ENCODE measurements at places on chromosomes 1 and 21.

GRCh38 chr1:101148980-101149379 is 87.8 kb upstream of the S1PR1 start:
- DNase-seq, result peak; percentile 12

DNA sequence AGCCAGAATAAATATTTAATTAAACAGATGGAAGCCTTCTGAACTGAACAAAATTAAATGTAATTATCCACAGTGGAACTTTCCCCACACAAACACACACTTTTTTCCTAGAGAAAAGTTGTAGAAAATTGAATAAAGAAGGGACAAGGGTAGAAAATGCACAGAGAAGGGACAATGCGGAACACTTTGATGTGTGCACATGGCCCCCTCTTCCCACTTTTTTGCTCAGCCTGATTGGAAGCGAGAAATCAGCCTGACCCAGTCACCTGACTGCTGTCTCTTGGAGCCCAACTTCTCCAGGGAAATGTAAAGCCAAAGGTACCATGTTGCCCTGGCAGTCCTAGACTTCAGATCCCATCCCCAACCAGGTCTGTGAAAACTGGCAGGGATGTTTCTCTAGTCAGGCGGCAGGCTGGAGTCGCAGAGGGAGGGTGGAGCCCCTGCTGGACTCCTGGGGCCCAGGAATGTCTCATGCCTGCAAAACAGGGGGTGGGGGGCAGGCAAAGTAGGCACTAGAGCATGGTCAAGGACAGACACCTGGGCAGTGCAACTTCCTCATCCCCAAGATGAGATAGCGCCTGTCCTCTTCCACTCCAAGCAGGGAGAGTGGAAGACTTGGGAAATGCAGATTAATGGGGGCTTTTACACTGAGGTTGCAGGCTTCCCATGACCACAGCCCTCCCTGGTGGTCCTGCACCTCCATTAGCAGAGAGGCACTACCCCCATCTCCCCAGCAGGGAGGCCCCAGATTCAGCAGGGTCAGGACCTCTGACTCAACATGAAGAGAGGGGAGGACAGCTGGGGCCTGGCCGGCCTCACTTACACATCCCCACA is 2.8 kb downstream of the CERS2 start:
- peak; percentile 34 for DNase-seq

DNA sequence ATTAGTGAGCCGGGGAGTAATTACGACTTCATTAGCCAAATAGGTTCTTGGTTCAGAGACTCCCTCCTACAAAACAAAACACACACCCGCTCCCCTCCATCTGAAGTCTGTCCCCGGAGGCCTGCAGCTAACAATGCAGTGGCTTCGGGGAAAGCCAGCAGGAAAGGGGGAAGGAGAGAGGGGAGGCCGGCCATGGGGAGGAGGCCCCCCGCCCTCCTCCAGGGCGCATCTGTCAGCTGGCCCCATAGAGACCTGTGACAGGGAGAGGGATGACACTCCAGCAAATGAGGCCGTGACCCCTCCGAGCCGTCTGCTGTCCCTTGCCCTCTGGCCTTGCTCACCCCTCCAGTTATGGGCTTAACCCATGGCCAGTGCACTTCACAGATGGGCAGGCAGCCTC is 12.1 kb upstream of the CNTN2 start:
- DNase-seq, result no peak

GRCh38 chr21:16592381-16592780 is 862.6 kb downstream of the USP25 start:
- DNase-seq, result peak; percentile 21

DNA sequence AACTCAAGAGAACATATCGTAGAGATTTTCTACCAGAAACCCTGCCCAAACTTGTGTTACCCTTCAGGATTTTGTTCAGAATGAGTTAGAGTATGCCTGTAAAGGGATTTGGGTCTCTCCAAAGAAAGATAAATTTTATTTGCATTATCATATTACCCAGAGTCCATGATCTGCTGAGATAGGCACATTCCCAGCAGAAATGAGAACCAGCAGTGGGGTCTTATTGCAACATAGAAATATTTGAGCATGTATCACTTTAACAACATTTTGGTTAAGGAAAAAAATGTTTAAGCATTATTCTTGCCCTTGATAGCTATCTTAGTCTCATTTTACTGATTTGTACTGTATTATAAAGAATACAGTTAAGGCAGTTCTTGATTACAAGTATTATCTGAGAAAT is 10.6 kb downstream of the VCAM1 start:
- DNase-seq, result peak; percentile 15

DNA sequence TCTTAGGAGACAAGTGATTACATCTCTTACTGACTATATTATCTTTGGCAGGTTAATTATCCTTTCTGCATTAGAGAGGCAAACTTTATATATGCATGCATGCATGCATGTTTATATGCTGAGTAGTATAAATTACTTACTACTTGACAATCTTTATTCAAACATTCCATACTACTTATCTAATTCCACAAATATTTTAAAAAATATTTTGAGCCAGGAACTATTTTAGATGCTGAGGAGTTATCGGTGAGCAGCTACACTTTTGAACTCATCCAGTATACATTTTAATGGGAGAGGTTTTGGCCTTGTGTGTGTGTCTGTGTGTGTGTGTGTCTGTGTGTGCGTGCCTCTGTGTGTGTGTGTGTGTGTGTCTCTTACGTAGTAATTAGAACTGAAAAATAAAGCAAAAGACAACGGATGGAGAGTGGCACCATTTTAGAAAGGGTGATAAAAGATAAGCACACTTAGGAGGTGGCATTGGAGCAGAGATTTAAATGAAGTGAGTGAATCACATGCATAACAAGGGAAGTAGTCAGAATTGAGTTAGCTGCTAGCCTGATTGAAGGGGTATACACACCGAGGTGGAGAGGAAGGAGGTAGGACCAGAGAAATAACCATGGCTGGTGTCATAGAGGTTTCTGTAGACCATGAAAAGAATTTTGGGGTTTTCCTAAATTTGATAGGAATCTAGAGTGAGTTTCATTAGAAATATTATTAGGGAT is 1488.4 kb downstream of the MRPL39 start:
- DNase-seq, result no peak

GRCh38 chr1:159668739-159669138 is 45.6 kb downstream of the CRP start:
- no peak for DNase-seq

DNA sequence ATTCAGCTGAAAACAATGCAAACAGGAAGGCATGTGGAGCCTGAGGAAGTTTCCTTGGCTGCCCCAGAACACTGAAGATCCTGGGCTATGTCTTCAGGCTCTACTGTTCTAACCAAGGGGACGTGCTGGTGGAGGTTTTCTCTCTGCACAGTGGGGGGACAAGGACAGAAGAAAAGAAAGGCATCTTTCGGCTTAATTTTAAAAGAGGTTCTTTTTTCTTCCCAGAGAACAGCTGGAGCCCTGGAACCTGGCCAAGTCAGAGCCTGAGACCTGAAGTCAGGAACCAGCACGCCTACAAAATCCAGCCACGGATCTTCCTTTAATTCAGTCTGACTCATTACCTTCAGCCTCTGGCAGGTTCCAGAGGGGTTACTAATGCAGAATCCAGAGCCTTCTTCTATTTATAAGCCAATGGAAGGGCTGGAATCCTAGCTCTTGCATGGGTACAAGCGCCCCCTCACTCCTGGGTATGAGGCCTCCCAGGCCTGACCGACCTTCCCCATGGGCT is 19.8 kb downstream of the CTNNBIP1 start:
- peak; percentile 93 for DNase-seq

DNA sequence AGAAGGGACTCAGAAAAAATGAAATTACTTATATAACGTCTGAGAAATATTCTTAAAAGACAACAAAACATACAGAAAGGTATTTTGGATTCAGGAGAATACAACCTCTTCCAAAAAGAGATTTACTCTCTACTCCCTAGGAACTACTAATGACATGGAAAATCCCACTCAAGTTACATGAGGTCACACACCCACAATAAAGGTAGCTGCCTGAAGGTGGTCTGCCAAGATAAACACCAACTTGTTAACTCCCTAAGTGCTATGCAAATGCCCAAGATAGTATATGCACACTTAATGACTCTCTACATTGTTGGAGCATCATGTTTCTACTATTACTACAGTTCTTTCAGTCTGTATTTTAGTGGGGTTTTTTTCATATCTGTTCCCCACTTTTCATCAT is 26.5 kb downstream of the RERE start:
- DNase-seq, result no peak

DNA sequence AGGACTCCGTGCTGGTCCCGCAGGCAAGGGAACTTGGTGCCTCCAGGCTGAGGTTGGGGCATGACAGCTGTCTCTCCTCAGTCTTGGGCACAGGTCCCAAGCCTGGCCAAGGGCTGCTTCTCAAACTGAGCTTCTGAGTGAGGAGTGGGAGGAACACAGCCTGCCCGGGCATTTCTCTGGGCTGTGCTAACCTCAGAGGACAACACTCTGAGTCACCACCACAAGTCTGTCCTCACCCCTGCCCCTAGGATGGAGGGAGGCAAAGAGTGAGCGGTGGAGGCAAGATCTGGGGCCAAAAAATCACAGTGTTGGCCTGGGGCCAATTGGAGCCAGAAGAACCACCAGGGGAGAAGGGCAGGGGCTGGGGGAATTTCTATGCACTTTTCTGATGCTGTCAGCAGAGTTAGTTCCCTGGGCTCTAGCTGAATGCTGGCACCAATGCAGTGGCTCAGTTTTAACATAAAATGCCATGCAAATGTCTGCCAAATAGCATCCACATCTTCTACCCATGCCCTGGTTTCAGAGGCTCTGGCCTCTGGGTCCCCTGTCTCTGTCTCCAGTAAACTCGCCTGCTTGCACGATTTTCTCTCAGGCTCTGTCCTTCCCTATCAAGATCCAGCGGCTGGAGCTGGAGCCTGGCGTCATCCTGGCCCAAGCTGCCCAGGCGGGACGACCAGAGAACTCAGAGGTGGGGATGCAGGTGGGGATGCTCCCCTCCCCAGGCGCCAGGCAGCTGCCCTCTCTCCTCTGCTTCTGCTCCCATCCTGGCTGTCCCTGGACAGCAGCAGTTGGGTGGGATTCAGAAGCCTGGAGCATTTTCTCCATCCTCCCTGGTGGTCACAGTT is 11.0 kb upstream of the CDK18 start:
- peak; percentile 77 for DNase-seq

DNA sequence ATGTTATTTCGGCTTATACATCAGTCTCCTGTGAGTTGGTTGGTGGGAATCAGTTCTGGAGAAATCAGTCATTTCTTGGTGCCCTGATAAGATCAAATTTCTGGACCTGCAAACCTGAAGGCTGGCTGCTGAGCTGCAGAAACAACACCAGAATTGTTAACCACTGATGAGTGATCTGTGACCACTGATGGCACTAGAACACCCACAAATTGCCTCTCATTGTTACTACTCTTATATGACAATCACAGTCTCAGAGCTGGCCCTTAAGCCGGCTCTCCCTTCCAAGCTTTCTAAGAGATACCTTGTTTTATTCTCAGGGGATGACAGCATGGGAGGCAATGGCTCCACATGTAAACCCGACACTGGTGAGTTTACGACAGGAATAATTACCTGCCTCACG is 1.9 kb downstream of the C1orf162 start:
- no peak for DNase-seq

GRCh38 chr1:204817341-204817740 is 53.3 kb upstream of the NFASC start:
- no peak for DNase-seq

DNA sequence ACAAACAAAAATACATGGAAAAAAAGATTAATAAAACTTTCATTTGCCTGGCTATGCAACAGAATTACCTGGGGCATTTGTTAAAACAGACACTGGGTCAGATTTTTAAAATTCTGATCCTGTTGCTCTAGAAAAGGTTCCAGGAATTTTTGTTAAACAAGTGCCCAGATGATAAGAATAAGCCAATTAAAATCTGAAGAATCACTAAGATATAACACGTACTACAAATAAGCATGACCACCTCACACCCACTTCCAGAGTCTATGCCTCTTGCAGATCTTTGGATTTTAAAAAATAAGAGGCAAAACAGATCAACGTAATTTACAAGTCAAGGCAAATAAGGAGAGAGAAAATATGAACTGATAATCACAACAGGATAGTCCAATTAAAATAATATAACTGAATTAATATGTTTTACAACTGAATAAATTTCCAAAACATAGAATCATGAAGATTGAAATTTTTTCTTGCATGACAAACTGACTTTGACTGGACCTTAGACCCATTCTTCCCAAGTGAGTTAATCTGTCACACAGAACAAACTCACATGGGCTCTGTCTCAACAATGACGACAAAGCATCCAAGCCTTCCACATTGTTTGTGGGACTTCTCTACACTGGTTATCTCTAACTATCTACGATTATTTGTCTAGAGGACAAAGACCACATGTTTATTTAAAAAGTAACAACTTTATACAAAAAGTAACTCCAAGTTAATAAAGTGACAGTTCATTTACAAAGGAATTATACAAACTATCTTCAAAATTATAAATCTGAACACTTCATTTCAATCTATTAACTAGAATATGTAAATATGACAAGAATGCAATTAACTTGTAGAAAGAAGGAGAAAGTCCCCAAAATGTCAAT is 56.9 kb downstream of the COP1 start:
- DNase-seq, result no peak

- peak; percentile 86 for DNase-seq
Measured at GRCh38 chr1:181503171-181503810, 20.0 kb downstream of the CACNA1E start.

- no peak for DNase-seq
Measured at GRCh38 chr1:22223176-22223575, 80.3 kb upstream of the WNT4 start.

DNA sequence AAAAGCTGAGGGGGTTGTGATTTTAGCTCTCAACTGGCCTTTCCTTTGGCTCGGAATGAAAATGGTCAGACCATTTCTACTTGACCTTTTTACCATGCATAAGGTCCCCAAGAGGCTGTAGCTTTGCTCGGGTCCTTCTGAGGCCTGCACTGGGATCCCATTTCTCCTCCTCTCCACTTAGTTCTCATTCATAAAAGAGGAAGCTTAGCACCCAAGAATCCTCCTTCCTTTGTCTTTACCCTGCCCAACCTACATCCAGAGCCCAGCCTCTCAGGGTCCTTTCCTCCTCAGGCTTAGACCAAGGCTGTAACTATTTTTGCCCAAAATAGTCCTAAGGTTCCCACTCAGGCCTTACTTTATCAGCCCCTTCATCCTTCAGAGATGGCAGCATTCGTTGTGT is 6.0 kb upstream of the SLC27A3 start:
- DNase-seq, result no peak
